ENCODE measurements at places on chromosomes 13 and 19. TPM values are rescaled to one million over a fixed set of nuclear protein-coding genes. Genes with fewer than 3 reads are reported as not detected.

DNA sequence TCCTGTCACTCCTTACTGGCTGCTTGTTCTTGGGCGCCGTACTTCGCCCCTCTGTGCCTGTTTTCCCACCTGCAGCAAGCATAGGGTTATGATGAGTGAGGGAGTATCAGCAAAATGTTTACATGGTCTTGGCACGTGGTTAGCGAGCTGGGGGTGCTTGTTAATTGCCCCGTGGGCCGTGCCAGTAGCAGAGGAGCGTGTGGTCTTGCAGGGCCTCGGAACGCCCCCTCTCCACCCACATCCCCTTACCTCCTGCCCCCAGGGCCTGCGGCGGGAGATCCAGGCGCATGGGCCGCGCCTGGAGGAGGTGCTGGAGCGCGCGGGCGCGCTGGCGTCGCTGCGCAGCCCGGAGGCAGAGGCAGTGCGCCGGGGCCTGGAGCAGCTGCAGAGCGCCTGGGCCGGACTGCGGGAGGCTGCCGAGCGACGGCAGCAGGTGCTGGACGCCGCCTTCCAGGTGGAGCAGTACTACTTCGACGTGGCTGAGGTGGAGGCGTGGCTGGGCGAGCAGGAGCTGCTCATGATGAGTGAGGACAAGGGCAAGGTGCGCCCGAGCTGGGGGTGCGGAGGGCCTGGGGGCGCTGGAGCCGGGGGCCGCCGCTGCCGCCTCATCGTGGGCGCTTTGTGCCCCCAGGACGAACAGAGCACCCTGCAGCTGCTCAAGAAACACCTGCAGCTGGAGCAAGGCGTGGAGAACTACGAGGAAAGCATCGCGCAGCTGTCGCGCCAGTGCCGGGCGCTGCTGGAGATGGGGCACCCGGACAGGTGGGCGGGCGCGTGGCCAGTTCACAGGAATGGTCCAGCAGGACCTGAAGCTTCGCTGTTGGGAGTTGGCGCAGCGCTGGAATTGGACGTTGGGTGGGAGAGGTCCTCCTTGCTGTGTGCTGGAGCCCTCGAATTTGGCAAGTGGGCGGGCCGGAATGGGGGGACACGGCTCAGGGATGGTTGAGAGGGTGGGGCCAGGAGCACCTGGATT lies 22.5 kb upstream of the SHKBP1 start:
- no peak for DNase-seq

GRCh38 chr19:49999371-50000010 lies 25.7 kb downstream of the VRK3 start:
- DNase-seq = no peak

GRCh38 chr13:73220966-73221720 lies 162.3 kb downstream of the KLF5 start:
- DNase-seq = no peak

DNA sequence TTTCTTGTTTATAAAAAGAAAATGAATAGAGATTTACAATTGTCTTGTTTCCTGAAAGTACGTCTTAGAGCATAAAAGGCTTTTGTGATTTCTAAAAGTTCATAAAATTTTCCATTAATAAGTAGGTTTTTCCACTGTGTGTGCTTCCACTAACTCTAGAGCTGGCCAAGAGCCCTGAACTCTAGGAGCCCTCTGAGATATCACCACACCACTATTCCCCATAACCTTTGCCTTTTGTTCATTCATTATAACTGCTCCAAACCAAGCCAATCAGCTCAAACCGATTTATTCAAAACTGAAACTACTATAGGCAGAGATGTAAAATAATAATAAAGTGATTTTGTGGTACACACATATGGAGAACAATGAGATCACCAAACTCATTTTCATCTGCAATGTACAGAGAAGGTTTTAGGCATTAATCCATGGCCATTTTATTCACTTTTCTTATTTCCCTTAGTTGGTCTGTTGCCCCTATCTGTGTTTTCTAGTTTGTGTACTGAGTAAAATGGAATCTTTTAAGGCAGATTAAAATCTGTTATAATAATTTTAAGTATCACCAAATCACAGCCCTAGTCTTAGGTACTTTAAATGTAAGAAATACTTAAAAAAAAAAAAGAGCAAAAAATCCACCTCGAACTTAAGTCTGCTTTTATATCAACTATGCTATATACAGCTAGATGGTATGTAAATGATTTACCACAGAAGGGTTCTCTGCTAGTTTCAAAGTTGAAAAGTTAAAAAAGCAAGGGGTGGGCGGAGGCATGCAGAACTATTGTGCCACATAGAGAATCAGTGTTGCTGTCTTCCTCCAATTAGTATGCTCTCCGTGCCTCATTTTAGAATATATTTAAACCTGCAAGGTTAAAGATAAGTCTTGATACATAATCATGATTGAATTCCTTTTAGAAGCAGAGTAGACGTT lies 311.3 kb downstream of the KLF12 start:
- no peak for DNase-seq

GRCh38 chr13:61187471-61187870 lies 228.2 kb downstream of the PCDH20 start:
- DNase-seq = no peak

DNA sequence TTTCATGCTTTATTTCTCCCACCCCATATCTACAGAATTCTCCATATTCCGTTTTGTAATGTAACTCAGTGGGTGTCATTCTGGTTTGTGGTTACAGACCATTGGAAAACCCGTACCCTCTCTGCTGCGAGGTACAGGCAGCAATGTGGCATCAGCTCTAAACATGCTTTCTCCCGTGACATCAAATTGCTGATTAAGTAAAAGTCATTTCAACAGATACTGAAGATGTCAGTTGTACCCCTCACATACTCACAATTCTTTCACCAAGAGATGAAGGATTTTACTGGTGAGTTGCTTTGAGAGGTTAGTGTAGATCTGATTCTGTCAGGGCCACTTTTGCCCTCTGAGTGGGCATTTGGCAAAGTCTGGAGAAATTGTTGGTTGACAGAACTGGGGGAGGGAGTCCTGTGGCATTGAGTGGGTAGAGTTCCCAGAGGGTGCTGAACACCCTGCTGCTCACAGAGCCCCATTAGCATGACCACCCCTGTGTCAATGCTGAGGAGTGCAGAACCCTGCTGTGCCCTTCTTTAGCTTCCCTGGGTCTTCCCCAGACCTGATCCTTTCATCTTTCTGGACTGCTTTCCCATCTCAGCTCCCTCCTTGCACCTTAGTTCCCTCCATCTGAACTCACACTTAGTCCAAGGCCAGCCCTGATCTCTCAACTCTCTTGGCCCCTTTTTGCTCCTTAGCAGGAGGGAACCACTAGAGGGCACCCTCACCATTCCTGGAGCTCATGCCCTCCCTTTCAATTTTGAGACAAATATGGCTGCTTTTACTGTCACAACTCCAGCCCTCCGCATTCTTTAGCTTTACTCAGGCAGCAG lies 39.9 kb upstream of the CEACAM8 start:
- DNase-seq = no peak

GRCh38 chr13:75764926-75765310 lies 128.8 kb downstream of the LMO7 start:
- DNase-seq = no peak

DNA sequence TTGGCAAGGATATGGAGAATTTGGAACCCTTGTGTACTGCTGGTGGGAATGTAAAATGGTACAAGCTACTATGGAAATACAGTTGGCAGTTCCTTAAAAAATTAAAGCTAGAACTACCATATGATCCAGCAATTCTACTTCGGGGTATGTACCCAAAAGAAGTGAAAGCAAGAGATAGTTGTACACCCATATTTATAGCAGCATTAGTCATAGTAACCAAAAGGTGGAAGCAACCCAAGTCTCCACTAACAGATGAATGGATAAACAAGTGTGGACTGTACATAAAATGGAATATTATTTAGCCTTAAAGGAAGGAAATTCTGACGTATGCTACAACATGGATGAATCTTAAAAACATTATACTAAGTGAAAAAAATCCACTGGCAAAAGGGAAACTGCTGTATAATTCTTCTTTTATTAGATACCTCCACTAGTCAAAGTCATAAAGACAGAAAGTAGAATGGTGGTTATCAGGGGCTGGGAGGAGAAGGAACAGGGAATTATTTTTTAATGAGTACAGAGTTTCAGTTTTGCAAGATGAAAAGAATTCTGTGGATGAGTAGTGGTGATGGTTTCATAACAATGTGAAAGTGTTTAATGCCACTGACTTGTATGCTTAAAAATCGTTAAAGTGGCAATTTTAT lies 141.6 kb downstream of the RXFP2 start:
- DNase-seq = no peak

- no peak for DNase-seq
Measured at GRCh38 chr19:52527956-52528351, 486 bp downstream of the ZNF808 start.

DNA sequence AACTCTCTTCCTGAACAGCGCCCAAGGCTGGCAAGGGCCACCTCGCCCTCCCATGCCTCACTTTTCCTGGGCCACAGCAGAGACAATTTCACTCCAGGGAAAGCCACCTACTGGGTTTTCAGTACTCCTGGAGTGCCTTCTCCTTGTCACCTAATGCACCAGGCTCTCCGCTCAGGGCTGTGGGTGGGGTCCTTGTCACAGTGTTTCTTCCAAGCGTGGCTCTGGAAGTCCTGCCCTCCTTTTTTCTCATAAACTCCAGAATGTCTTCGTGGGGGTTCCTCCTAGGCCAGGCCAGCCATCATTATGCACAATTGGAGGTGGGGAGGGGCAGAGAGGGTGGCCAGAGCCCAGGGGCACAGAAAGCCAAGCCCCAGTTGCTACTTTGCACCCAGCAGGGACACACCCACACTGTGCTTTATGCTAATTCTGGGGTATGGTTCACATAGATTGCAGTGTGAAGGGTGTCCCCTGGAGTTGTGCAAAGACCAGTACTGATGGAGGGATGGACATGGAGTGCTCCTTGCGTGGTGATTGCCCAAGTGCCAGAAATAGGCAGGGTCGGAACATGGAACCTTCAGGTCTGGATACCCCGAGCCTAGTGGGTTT lies 78.8 kb downstream of the CHST8 start:
- DNase-seq = no peak

- DNase-seq = no peak
Measured at GRCh38 chr13:94617389-94618000, 15.8 kb downstream of the GPR180 start.

DNA sequence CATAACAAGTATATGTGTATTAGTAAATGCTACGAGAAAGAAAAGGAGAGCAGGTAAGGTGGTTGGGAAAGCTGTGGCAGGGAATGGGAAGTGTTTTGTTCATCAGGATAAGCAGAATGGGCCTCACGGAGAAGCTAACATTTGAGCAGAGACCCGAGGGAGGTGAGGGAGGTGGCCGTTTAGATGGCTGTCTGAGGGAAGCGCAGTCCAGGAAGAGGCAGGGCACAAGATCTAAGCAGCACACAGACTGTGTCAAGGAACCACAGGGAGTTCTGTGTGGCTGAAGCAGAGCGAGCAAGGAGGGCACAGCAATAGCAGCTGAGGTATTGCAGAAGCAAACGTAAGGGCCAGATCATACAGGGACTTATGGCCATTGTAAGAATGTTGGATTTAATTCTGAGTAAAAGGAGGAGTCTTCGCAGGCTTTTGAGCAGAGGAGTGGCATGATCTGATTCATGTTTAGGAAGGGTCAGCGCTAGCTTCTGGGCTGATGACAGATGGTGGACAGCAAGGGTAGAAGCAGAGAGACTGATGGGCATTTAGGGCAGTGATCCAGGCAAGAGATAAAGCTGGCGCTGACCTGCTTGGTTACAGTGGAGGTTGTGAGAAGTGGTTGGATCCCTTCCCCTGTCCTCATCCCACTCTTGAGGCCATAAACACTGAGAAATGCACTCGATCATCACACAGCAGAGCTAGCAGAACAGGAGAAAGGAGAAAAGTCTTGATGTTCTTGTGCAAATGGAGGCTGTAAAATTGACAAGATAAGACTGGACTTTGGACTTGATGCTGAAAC lies 199.9 kb downstream of the LACC1 start:
- no peak for DNase-seq

GRCh38 chr13:22749626-22750025 lies 431.2 kb upstream of the SGCG start:
- DNase-seq = no peak

DNA sequence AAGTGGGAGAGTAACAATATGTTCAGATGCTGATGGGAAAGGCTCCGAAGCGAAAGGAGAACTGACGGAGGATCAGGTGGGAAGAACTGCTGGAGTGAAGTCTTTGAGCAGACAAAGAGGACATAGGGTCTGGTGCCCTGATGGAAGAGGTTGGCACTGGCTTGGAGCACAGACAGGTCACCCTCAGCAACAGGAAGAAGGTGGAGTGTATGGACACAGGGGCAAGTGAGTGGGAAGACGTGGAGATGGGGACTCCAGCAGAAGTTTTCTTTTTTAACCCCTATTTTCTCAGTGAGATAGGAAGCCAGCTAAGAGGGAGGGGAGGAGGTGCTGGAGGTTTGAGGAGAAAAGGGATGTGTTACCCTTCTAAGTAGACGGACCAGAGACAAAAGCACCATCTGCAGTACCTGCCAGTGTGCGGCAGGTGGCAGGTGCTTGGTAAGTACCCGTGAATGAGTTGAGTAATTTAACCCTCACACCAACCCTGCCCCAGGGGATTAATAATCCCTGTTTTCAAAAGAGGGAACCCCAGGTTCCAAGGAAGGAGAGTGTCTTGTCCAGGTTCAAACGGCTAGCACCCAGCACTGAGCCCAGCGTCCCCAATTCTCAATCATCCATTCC lies 11.2 kb downstream of the HAS1 start:
- DNase-seq = no peak

DNA sequence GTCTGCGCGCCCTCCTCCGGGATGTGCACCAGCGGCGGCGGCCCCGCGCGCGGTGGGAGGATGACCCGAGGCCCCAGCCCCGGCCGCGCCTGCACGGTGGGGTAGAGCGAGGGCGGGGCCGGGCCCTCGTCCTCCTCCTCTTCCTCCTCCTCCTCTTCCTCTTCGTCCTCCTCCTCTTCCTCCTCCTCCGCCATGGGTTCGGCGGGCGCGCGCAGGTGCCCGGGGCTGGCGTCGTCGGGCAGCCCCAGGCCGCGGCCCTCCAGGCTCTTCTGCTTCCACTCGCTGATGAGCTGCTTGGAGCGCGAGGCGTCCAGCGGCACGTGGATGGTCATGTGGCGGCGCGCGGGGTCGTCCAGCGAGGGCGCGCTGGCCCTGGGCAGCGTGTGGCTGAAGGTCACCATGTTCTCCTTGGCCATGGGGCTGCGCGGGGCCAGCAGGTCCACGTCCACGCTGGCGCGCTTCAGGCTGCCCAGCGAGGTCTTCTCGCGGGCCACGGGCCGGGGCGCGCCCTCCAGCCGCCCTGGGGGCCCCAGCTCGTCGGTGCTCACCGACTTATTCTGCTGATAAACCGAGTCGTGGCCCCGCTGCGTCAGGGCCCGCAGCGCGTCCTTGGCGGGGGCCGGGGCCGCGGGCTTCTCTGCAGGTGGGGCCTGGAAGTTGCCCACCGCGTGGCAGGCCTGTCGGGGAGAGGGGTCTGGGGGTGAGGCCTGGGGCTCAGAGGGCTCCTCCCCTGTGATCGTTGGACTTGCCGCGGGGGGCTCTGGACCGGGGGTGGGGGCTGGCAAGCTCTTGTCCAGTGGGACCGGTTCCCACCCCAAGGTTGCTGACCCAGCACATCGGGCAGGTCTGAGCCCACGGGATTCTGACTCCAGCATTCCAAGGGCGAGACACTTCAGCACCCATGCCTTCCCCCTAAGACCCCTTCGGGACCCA lies 8.3 kb downstream of the PLPPR3 start:
- no peak for DNase-seq

DCLK1 gene
- 77.3 TPM for polyA plus RNA-seq

RGS9BP gene
- polyA plus RNA-seq = 0.20 TPM

SPPL2B gene
- polyA plus RNA-seq = 45.2 TPM

ZNF681 gene
- 2.1 TPM for polyA plus RNA-seq

GPR12 gene
- 0.15 TPM for polyA plus RNA-seq

ZNF540 gene
- 1.9 TPM for polyA plus RNA-seq

ZNF534 gene
- polyA plus RNA-seq = 0.81 TPM
